Fibroblast of lung (primary cell): ENCODE measurements at places on chromosomes 5 and 9. TPM values are rescaled to one million over a fixed set of nuclear protein-coding genes. Genes with fewer than 3 reads are reported as not detected.

Gene ARL10
- 9.8 and 11.1 TPM in 2 replicates for total RNA-seq

Gene PCDHGB4
- total RNA-seq = 10.0 and 18.3 TPM in 2 replicates

Gene ACSL6
- 0.26 and 0.33 TPM in 2 replicates for total RNA-seq

Gene AKNA
- 9.8 and 19.3 TPM in 2 replicates for total RNA-seq

Gene BRD8
- 38.5 and 47.4 TPM in 2 replicates for total RNA-seq

Gene MAMDC4
- 3.3 and 4.6 TPM in 2 replicates for total RNA-seq

Gene OSMR
- total RNA-seq = 74.7 and 102 TPM in 2 replicates

Gene OLFM1
- 2.0 and 2.3 TPM in 2 replicates for total RNA-seq

Gene TMEM174
- total RNA-seq = not detected in 2 replicates

DNA sequence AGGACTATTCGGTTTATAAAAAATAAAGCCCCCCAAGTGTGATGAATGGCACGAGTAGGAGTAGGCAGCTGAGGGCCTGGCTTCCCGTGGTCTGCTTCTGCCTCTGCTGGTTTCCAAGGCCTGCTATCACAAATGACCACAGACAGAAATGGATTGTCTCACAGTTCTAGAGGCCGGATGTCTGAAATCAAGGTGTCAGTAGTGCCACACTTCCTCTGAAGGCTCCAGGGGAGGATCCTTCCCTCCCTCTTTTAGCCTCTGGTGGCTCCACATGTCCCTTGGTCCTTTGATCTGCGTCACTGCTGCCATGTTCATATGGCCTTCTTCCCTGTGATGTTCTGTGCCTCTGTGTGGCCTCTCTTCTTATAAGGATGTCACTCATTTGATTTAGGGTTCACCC, 15.1 kb downstream of the PRKACG start:
- DNase-seq = no peak

GRCh38 chr5:170520372-170520771, 16.6 kb downstream of the KCNIP1 start:
- DNase-seq = no peak

- peak; percentile 40 for DNase-seq
Observed at GRCh38 chr5:121969660-121970295, 8.0 kb downstream of the SRFBP1 start.

GRCh38 chr9:122200960-122201595, 27.7 kb downstream of the LHX6 start:
- peak; percentile 39 for DNase-seq

GRCh38 chr5:177303121-177303924, at the start of the genes PRELID1 and RAB24:
Gene PRELID1, plus strand, starts transcription at chr5:177303799. Its CDS starts 187 bp downstream, at chr5:177303986.
Gene RAB24, minus strand, starts transcription at chr5:177303719. Its CDS starts 431 bp downstream, at chr5:177303288.
- DNase-seq = peak; percentile 79

DNA sequence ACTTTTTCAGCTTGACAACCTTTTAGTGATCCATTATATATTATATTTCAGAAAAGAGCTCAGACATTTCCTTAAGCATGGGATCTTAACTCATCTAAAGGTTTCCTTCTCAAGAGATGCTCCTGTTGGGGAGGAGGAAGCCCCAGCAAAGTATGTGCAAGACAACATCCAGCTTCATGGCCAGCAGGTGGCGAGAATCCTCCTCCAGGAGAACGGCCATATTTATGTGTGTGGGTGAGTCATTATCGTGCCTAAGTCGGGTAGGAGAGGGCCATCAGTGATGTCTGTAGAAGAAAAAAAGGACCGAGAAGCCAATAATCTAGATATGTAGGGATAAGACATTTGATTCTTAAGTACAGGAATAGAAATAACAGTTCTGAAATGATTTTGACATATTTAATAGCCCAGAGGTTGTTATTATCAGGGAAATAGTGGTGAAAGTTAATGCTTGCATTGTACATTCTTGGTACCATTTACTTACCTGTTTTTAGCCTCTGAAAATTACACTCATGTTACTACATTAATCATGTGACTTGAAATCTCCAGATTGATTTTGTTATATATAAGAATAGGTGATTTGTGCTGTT, 28.2 kb downstream of the MTRR start:
- peak; percentile 60 for DNase-seq

- peak; percentile 21 for DNase-seq
Observed at GRCh38 chr5:16773991-16774390, 157.2 kb upstream of the RETREG1 start.

- DNase-seq = no peak
Observed at GRCh38 chr5:23884405-23885031, 377.1 kb downstream of the PRDM9 start.

DNA sequence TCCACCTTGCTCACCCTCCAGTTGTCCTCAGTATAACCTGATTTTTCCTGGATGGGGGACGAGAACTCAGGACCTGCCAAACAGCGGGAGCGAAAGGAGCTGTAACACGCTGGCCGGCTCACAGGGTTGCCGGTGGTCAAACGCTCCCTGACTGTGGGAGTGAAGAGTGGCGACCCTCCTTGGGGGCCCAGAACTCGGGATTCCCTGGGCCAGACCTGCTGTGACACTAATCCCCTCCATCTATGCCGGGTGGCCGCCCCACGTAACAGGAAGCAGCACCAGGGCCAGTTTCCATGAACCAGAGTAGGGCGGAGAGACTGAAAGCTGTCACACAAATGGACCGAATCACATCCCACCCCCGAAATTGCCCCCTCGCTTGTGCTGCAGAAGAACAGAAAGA, 1809.2 kb upstream of the ACO1 start:
- DNase-seq = no peak

DNA sequence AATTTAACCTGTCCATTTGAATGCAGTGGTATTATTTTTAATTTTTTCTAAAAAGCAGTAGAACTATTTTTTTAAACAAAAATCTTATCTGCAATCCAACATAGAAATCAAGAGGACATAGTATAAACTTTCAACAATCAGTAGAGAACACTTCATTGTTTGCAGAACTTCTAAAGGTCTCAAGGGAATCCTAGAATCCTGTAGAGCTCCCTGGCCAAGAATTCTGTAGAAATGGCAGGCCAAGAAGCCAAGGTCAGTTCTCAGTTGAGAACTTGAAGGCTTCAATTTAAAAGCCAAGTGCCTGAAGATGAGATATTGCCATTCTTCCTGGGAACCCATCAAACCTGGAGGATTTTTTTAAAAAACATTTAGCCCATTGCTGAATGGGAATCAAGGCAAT, 199.2 kb upstream of the KLF4 start:
- no peak for DNase-seq

- peak; percentile 39 for DNase-seq
Observed at GRCh38 chr5:178461004-178461730, 129.0 kb downstream of the COL23A1 start.

DNA sequence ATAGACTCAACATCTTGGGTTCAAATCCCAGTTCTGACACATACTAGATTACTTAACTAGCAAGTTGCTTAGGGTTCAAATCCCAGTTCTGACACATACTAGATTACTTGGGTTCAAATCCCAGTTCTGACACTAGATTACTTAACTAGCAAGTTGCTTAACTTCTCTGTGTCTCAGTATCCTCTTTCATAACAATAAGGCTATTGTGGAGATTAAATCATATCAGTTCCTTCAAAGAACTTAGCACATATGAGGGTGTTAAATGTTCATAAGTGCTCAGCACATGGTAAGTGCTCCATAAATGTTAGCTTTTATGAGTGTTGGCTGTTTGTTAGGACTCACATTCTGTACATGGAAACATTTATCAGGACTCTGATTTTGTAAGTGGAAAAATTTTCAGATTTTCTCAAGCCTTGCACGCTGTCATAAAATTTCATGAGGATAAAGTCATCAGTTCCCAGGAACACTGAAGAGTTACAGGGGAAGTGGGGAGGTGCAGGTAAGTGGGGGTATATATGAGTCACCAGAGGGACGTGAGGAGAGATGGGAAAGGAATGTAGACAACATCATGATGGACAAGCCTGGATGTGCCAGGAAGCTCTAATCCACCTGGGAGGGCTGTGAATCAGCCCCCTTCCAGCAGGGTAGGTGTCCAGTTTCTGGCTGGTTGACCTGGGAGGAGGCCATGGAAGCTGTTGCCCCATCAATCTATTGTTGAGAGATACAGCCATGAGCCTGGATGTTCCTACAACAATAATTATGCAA, 532.2 kb upstream of the WWC1 start:
- peak; percentile 94 for DNase-seq

GRCh38 chr5:41748631-41749030, 121.6 kb downstream of the OXCT1 start:
- DNase-seq = peak; percentile 79

- no peak for DNase-seq
Observed at GRCh38 chr5:177982956-177983355, 13.1 kb downstream of the PROP1 start.

DNA sequence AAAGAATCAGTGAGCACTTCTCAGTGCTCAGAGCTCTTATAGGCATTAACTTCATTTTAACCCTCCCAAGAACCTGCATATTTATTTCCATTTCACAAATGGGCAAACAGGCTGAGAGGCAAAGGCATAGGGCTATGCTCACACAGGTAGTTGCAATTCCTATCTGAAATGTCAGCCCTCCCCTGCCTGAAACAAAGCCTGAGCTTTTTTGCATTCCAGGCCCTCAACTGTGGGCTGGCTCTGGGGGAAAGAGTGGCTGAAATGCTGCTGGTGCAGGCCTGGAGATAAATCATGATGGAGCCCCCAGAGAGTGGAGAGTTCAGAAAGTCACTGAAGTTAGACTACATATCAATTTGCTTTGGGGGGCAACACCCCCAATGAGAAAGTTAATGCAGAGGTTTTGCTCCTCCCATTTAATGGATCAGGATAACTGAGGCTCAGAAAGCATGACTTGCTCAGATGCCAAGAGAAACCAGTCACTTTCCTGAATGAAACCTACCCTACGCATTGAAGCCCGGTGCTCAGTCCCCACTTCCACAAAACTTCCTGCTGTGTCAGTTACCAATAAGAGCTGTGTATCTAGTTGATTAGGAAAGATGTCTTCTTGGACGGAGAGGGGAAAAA, 5.6 kb downstream of the DRD1 start:
- no peak for DNase-seq

DNA sequence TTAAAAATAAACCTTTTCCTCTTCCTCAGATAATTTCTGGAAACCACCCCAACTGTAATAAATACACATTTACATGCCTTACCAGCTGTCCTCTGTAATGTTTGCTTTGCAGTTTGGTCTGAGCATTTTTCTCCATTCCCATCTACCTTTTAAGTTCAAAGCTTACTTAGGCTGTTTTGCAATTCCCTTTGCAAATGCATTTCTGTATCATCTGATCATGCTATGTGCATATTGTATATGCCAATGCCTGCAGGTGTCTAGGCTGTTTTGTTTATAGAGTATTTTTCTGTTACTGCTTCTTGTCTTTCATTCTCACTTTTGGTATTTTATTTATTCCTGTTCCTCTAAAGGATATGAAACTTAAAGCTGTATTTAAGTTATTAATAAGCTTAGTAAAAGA, 86.3 kb downstream of the SLC44A1 start:
- DNase-seq = no peak

DNA sequence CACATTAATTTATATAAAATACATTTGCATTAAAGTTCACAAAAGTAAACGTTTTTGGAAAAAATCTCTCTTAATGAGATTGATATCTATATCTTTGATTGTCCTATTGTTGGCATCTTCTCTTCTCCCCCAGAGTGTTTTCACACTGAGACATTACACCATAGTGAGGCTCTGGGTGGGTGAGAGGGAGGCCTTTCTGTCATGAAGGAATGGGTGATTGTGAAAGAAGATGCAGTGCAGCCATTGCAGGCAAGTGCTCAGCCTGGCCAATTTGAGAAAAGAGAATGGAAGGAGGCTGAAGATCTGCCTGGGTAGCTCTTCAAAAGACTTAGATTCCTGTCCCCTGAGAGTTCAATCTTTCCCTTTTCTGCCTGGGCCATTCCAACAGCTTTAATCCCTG, 140.8 kb downstream of the SLC12A2 start:
- no peak for DNase-seq

DNA sequence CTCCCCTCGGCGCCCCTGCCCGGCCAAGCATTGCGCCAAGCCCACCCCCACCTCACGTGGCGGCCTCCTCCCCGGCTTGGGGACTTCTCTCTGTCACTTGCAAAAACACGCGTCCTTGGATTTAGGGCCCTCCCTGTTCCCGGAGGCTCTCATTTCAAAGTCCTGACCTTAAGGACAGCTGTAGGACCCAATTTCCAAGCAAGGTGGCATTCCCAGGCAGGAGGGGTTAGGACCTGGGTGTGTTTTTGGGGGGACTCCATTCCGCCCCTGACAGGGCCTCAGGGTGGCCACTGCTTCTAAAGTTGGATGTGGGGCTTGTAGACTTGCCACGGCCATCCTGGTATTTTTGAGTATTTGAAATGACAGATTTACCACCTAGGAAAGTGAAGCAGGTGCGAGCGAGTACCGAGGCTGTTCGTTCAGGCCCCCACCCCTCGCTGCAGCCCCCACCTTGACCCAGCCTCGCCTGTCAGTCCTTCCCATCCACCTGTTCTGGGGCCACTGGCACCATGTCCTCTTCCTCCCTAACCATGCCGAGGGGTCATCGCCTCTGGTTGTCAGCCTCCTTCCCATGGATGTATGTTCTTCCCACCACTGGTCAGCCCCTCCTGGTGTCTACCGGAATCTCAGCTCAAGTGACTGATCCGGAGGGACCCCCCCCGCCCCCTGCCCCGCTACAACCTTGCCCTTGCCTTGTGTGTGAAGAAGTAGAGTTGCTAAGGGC, 52.4 kb downstream of the MRPL36 start:
- no peak for DNase-seq

- peak; percentile 49 for DNase-seq
Observed at GRCh38 chr9:6711403-6711802, 46.4 kb upstream of the KDM4C start.

GRCh38 chr5:53099546-53099945, 10.0 kb downstream of the MOCS2 start:
- DNase-seq = peak; percentile 38

DNA sequence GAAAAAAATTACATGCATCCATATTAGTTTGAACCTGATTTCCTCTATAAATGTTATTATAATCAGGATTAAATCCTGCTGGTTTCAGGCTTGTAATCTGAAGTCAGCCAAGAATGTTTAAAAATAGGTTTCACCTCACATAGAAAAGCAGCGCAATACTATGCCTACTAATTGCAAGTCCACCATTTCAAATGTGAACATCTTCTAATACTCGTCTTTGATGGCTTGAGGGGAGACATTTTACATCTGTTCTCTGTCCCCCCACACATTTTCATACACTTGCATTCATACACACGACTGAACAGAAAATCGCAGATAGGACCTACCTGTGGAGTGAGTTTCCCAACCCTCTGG, 41.8 kb downstream of the FREM1 start:
- no peak for DNase-seq

DNA sequence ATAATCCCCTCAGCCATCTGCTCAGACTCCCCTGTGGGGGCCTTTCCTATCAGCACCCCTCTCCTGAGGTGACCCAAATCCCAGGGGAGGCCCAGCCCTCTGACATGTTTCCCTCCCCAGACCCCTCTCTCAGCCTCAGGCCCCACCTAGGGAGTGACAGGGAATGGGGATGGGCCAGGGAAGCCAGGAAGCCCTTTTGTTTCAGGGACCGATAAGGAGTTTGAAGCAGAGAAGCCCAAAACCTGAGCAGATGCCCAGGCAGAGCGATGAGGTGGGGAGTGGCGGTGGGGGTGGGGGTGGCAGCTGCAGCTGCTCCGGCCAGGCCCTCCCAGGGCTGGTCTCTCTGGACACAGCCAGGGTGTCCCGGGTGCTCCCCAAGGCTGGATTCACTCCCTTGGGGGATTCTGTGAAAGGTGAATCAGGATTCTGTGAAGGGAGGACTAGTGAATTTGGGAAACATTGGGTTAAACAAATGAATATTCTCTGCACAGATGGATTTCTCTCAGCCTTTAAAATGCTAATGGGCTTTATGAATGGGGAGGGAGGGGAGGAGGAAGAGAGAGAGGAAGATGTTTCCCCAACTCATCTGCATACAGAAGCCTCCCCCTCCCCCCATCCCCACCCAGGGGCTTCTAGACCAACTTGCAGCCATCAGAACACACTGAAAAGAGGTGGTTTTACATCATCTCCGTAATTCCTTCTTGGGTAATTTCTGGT, 17.4 kb downstream of the AKNA start:
- DNase-seq = no peak
